Lower lobe of right lung (tissue), 2 donors: ENCODE measurements at places on chromosomes 16 and 17. TPM values are rescaled to one million over a fixed set of nuclear protein-coding genes. Genes with fewer than 3 reads are reported as not detected.

Gene TMEM92
- 9.2 TPM for total RNA-seq

Gene NRN1L
- total RNA-seq, result 1.7 TPM

Gene ZNF287
- total RNA-seq, result 5.2 TPM

Gene PERCC1
- total RNA-seq, result not detected

Gene CCDC200
- total RNA-seq, result not detected

- no peak for DNase-seq
Observed at GRCh38 chr17:74631468-74632450, 8.2 kb upstream of the CD300E start.

GRCh38 chr17:2044263-2044894, 2.6 kb downstream of the OVCA2 start:
- no peak for DNase-seq

DNA sequence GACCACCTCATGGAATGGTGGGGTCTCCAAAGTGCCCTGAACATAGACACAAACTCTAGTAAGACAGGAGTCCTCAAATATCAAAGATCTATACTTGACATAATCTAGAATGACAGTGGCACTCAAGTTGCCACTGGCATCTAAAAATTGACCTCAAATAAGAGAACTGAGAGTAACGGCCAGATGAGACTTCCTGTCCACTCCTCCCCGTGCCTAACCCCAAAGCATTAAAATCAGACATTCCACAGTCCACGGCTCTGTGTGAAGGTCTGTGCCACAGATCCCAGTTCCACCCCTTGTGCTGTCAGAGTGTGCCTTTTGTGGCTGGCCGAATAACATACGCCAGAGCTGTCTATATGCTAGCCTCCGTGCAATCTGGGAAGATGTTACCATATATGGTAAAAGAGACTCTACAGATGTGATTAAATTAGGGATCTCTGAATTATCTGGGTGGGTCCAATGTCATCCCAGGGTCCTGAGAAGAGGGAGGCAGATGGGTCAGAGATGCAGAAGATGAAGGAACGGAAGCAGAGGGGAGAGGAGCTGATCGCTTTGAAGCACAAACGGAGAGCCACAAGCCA, 21.0 kb upstream of the EVPL start:
- DNase-seq, result no peak

DNA sequence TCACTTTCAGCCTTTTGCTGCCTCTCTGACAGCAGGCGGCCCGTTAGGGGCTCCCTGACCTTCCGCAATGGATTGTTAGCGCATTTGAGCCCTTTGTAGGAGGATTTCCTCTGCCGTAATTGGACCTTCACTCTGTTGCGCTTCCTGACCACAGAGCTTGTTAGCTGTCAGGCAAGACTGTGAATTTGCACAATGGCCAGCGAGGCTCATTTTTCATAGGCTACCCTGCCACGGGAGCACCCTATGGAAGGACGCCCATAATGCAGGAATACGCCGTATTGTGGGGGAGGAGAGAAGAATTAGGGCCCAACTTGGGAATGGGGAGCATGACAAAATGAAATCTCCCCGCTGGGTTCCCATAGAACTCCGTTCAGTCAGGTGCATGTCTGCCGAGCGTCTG, 205.2 kb upstream of the NLRP1 start:
- no peak for DNase-seq
